Activated T-cell treated with anti-CD3 and anti-CD28 coated beads, Interleukin-2, amount 50 U/mL, for 48 hours (primary cell): ENCODE measurements at places on chromosomes 3 and 15.

DNA sequence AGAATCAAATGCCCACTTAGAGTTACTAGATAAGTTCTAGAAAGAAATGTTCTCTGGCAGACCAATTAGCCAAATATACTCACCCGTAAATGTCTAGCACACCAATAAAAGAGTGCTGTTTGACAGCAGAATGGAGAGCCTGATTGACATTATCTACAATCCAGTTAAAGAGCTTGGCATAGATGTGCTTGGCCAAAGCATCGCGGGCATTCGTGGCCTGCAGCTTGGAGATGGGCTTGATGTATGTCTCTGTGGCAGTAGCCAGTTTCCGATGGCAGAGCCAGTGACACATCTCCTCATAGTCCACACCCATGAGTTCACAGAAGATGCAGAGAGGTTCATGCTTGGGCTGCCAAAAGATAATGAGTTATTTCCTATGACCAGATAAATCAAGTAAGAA, 101.5 kb upstream of the MYO5C start:
- DNase-seq: no peak

- no peak for DNase-seq
These were observed 1.5 kb upstream of the C3orf62 start for GRCh38 chr3:49278548-49278947.

GRCh38 chr3:127375151-127375930, 87.5 kb upstream of the PRR20G start:
- DNase-seq: no peak

DNA sequence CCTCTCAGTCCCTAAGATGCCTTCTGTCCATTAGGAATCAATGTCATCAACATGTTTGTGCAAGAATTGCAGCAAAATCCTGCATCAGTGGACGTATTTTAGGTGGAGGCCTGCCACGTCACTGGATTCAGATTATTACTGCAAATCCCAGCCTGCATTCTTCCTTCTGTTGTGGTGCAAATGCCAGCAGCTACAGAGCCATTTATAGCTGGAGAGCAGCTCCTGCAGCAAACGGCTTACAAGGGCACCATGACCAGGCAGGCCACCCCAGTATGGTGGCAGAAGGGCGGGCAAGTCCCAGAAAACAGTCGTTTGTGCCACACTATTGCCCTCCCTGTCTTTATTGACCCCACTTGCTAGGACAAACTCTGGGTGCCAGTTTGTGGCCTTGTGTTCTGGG, 74.7 kb downstream of the SNRK start:
- DNase-seq: no peak

DNA sequence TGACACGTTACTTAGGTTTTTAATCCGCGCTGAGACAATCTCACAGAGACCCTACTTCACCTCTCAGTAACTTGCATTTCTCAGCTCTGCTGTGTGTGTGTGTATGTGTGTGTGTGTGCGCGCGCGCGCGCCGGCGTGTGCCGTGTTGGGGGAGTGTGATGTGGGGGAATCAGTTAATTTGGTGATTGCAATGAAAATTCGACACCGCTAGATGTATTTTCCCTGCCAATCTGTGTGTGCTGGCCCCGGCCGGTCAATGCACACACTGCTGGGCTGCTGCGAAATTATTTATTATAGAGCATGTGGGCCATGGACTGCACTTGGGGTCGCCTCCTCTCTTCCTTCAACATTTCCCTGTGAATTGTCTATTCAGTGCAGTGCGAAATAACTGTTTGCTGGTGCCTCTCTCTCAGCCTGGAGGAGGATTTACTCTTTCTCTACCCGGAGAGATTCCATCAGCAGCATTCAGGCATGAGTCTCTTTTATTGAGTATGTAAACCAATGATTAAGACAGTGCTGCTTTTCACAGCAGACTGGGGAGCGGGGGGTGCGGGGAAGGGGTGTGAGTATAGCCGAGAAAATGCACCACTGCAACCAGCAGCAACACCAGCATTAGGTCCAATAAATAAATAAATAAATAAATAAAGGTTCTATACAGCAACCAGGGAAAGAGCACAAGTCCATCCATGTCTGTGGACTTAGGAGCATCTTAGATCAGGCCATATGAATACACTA, 2.9 kb downstream of the CADM2 start:
- no peak for DNase-seq
